ENCODE measurements at places on chromosomes 7 and 10.

DNA sequence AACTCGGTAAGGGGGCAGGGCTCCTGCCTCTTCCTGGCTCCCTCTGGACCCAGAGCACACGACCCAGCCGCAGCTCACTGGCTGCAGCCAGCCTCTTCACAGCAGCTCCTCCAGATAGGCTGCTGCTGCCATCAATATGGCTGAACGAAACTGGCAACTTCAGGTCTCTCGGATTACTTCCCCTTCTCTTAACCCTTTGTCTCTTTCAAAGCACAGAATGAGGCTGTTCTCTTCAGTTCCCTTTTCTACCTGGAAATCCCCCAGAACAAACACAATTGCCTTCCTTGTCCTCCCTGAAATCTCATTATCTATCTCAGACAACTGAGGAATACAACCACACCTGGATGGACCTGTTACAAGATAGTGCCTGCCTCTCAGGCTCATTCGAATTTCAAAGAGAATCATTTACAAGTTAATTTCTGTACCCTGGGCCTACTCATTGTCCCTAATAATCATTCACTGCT, 193.4 kb upstream of the MBL2 start:
- no peak for DNase-seq

- no peak for DNase-seq
Measured at GRCh38 chr10:127940866-127941640, 34.1 kb downstream of the PTPRE start.

- no peak for DNase-seq
Measured at GRCh38 chr7:157703131-157703530, 366.3 kb downstream of the DNAJB6 start.

DNA sequence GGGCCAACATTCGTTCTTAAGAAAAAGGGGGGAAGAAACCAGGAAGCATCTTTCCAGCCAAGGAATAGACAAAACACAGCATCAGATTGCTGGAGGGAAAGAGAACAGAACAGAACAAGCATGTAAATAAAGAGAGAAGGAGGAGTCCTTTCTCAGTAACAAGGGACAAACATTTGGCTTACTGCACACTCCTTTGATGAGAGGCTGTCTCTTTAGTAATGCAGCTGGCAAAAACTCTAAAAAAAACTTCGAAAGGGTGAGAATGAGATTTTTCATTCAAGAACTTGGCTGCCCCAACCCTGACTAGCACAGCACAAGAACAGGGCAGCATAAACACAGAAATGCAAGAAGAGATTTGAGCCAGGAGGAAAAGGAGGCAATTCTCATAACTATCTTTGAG, 38.9 kb upstream of the IL6 start:
- no peak for DNase-seq
